ENCODE measurements at places on chromosomes 3 and 15. TPM values are rescaled to one million over a fixed set of nuclear protein-coding genes. Genes with fewer than 3 reads are reported as not detected.

DNA sequence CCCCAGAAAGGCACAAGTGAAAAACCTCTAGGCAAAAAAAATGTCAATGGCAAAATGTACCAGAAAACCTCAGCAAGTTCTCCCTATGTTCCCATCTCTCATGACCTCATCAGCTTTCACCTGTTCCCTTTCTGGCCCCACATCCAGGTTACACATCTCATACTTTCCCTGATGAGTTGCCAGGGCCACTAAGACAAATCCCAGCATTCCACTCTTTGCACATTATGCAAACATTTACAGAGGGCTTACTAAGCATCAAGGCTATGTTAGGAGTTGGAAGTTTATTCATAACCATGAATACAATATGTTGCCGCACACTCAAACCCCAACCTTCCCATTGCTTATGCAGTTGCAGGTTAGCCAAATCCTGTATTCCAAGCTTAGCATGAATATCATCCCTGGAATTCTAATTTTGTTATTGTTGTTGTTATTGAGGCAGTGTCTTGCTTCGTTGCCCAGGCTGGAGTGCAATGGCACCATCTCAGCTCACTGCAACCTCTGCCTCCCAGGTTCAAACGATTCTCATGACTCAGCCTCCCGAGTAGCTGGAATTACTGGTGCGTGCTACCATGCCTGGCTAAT is 129.3 kb upstream of the UBE2E2 start:
- no peak for DNase-seq

CADPS gene
- 1.1 TPM for total RNA-seq

- no peak for DNase-seq
Observed at GRCh38 chr3:153972862-153973261, 148.3 kb upstream of the ARHGEF26 start.

MYO5C gene
- total RNA-seq: 16.3 TPM

DNA sequence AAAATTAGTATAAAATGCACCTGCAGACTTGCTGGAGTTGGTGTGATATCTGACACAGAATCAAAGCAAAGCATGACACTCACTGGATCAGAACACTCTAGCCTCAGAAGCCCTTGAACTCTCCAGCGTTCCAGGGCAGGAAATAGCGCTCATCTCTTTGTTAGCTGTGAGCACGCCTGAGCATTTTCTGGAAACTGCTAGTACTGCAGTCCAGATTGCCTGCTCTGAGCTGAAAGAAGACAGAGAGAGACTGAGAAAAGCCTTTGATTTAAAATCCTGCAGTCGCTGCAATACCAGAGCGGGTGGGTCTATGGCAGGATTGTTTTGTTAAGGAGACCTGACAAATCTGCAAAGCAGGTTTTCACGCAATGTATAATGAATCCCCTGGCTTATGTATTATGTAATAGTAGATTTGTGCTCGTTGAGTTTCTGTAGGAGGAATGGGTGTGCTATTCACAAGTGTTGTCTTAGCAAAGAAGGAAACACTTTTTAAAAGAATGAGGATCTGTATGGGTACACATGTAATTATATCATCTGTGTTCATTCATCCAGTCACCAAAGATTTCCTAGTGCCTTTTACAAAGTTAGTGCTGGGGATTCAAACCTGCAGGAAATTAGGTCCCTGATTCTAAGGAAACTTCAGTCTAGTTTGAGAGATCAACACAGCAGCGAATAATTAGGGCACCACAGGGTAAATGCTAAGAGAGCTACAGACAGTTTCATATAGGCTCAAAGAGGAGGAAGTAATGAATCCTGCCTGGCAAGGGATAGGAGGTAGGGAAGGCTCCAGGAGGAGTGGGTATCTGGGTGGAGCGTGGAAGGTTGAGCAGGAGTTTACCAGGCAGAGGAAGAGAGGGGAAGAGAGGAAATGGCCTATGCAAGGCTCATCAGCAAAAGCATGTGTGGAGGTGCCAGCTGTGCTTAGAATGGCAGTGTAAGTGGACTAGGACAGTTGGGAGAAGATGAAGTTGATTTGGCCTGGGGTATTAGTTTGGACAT is 26.1 kb upstream of the MGLL start:
- no peak for DNase-seq

AGBL1 gene
- 0.49 TPM for total RNA-seq

IL17RE gene
- total RNA-seq: 5.3 TPM

GRCh38 chr3:193943200-193943599 is 192.7 kb upstream of the HES1 start:
- DNase-seq: no peak

- DNase-seq: no peak
Observed at GRCh38 chr3:69292185-69292584, 93.7 kb downstream of the FRMD4B start.

DNA sequence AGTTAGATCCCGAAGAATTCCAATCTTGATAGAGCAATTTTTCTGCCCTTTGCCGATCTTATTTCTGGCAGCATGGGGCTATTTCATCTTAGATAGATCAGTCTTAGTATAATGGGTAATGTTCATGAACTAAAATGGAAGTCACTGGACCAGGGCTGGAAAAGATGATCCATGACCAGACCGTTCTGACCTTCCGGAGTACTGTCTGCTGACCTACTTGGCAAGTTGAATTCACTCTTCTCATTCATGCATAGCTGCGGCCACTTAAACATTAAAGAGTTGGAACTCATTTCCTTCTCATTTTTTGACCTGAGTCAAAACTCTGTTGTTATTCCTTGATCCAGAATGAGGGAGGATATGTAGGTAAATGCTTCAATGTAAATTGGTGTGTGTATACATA is 32.5 kb downstream of the GMNC start:
- no peak for DNase-seq

DNA sequence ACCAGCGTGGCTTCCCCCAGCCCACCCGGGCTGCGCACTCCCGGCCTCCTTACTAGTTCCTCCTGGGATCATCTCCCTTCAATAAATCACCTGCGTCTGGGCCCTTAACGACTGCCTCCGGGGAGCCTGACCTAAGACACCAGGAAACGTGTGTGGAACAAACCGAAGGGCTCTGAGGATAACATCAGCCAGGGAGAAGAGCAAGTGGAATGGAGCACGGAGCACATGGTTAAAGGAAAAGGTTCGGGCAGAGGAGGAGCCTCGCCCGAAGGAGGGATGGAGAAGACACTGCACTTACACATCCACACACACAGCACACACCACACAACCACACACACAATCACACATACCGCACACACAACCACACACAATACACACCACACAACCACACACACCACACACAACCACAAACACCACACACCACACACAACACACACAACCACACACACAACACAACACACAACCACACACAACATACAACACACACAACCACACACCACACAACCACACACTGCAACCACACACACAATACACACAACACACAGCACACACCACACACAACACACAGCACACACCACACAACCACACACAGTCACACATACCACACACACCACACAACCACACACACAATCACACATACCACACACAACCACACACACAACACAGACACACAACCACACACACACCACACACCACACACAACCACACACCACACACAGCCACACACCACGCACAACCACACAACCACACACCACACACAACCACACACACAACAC is 24.7 kb downstream of the CPN2 start:
- DNase-seq: no peak

All from sciatic nerve (tissue), 2 donors.